ENCODE measurements at places on chromosomes 2 and 18. TPM values are rescaled to one million over a fixed set of nuclear protein-coding genes. Genes with fewer than 3 reads are reported as not detected.

GPR17 gene
- 0.10 TPM for total RNA-seq

DHRS9 gene
- total RNA-seq, result 3.2 TPM

CD207 gene
- total RNA-seq, result not detected

PTPRN gene
- 1.1 TPM for total RNA-seq

FANCL gene
- total RNA-seq, result 29.3 TPM

PROKR1 gene
- not detected for total RNA-seq

CD8B2 gene
- not detected for total RNA-seq

SLC9A4 gene
- total RNA-seq, result not detected

REEP1 gene
- 0.88 TPM for total RNA-seq

PTMA gene
- total RNA-seq, result 1,538 TPM

PCGF1 gene
- 33.4 TPM for total RNA-seq

C1QL2 gene
- total RNA-seq, result 0.53 TPM

CHRND gene
- not detected for total RNA-seq

STAT4 gene
- total RNA-seq, result 3.2 TPM

MC2R gene
- total RNA-seq, result not detected

SULT1C3 gene
- not detected for total RNA-seq

MC4R gene
- total RNA-seq, result not detected

CHRNG gene
- not detected for total RNA-seq

Measured in A549 treated with Mapracorat at 1 μM for 4 hours (cell line).